ENCODE measurements at places on chromosomes 7 and 10.

- no peak for DNase-seq
These were observed 185.7 kb downstream of the GRID1 start for GRCh38 chr10:86180861-86181260.

- no peak for DNase-seq
These were observed 19.2 kb downstream of the DUSP5 start for GRCh38 chr10:110516815-110517492.

GRCh38 chr7:32155712-32156111 lies 85.5 kb upstream of the PDE1C start:
- DNase-seq, result no peak

DNA sequence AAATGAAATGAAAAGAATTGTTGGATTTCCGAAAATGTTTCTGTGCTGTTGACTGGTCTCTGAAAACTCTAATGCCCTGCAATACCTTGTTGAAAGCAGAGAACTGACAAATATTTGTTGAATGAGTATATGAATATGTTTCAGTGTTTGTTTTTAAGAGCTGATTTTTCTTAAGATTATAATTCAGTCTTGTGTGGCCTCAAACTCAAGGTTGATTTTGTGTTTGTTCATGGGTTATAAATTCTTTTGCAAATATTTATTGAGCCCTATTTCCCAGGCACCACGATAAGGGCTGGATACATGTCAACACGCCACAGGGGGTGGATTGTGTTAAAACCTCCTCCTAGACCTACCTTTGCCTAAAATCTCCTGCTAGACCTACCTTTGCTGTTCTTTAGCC lies 203.9 kb upstream of the PLPP4 start:
- no peak for DNase-seq

GRCh38 chr10:117441361-117441760 lies 66.1 kb upstream of the PDZD8 start:
- no peak for DNase-seq

- no peak for DNase-seq
These were observed 16.1 kb downstream of the LYZL1 start for GRCh38 chr10:29304995-29305335.

DNA sequence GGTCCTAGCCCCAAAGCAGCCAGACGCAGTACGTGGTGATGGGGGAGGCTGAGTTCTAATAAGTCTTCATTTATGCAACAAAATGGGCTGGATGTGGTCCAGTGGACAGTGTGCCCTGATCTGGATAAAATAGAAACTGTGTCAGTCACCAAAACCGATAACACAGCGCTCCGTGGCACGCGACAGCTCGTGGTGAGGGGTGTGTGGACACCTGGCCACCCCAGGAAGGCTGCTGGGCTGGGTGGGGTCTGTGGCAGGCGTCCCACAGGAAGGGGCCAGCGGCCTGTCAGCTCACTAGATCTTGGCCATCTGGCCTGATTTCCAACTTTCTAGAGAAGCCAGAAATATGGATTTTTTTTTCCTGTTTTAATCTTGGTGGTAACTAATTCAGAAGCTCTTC lies 17.0 kb downstream of the FAM20C start:
- no peak for DNase-seq

DNA sequence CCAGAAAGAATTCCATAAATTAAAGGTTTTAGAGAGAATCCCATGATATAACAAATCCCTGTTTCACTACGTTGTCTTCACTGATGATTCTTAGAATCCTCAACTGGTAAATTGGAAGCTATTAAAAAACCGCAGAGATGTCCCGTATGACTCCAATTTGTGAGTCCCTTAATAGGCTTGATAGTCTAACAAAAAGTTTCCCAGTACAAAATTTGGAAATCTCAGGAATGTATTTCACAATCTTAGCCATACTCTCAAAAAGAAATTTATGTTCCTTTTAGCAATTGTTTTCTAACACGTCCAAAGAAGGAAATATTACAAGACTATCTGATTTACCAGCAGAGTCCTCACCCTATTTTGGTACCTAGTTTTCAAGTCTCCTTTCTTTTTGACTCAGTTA lies 2.5 kb downstream of the TES start:
- DNase-seq, result no peak

GRCh38 chr7:45920502-45921380 lies at the start of gene IGFBP3:
Gene IGFBP3, minus strand, starts transcription at chr7:45921272. Its CDS starts 132 bp downstream, at chr7:45921140.
- peak; percentile 84 for DNase-seq

DNA sequence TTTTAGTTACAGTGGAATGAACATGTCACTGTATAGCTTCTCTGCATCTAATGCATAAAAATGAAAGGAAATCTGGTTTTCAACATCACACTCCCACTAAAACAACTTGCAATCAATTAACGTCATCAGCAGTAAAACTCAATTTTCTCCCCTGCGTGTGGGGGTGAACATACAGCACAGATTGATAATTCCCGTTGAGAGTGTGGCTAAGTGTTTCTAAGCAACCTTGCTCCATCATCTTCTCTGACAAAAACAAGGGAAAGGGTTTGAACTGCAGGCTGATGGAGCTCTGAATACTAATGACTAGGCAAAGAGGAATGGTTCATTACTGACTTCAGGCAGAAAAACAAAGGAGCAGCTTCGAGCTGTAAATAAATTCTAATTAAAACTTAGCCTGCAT lies 238.3 kb downstream of the PARD3 start:
- no peak for DNase-seq

DNA sequence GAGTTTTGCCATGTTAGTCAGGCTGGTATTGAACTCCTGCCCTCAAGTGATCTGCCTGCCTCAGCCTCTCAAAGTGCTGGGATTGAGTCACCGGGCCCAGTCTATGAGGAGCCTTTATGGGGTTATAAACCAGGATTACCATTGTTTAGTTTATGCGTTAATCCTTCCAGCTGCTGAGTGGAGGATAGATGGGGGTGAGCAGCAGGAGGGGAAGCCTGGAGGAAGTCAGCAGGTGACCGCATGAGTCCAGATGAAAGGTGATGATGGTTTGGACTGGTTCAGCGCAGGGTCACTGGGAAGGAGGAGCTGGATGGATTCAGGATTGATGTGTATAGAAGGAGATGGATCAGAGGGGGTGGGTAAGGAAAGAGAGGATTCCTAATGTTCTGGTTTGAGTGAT lies 197.1 kb downstream of the ADAM12 start:
- DNase-seq, result no peak

GRCh38 chr10:28127881-28128280 lies 129.0 kb upstream of the ODAD2 start:
- no peak for DNase-seq

DNA sequence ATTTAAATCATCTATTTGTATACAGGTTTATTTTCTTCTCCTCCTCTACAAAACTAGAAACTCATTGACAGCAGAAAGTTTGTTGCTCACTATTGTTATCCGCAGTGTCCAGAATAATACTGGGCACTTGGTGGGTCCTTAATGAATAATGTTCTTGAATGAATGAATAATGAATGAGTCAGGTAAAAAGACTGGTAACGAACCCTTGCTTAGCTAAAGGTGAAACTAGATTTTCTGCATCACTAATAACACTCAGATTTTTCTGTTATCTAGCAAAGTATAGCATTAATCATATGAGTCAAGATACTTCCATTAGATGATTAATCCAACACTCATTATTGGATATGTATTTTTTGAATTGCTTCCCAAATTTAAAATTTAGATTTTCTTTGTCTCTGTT lies 953.2 kb downstream of the SORCS3 start:
- DNase-seq, result no peak

- DNase-seq, result peak; percentile 75
These were observed 29.3 kb upstream of the DDX50 start for GRCh38 chr10:68871731-68872342.

- no peak for DNase-seq
These were observed 85.3 kb downstream of the EGFR start for GRCh38 chr7:55104123-55104522.

- DNase-seq, result no peak
These were observed 27.8 kb downstream of the CAV1 start for GRCh38 chr7:116552602-116553001.

- DNase-seq, result no peak
These were observed 46.0 kb upstream of the CDK1 start for GRCh38 chr10:60732198-60732806.

DNA sequence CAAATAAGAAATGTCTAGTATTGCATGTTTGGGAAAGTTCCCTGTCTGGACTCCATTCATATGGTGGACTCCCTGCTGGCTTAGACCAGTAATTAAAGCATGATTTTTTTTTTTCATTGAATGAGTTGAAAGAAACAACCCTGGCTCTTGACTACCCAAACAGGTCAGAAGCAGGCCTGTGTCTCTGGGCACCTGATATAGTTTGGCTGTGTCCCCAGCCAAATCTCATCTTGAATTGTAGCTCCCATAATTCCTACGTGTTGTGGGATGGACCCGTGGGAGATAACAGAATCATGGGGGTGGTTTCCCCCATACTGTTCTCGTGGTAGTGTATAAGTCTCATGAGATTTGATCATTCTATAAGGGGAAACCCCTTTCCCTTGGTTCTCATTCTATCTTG lies 206.2 kb downstream of the TMEM178B start:
- DNase-seq, result no peak

GRCh38 chr10:31118556-31118955 lies 86.9 kb upstream of the ZNF438 start:
- peak; percentile 16 for DNase-seq

DNA sequence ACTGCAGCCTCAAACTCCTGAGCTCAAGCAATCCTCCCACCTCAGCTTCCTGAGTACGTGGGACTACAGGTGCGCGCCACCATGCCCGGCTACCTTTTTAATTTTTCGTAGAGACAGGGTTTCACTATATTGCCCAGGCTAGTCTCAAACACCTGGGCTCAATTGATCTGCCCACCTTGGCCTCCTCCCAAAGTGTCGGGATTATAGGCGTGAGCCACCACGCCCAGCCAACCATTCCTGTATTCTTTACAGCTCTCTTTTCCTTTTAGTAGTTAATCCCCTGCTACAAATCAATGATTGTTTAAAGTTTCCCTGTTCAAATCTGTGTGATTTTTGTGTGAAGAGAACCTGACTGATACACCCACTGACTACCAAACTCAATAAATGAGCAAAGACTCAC lies 75.4 kb upstream of the SVIL start:
- DNase-seq, result no peak

DNA sequence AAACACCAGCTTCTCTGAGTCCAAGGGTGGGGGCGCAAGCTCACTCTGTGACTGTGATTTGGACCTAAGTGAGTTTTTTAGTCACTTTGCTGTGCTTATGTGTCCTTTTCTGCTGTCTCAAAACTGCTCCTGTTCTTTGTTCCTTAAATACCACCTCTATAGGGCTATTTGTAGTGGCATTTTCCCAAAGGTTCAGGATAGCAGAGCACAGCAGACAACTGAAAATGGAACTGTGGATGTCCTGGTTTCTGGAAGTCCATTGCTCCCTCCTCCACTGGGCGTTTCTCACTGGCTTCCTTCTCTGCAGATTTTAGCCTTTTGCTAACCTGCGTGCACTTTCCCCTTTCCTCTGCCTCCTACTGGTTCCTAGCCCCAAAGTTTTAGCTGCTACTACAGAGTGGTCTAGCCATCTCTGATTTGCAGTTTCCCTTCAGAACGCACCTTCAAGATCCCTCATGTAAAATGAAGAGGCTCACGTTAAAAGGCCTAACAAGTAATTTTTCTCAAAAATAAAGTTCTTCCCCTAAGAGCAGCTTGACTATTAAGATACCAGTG lies 25.6 kb downstream of the BLVRA start:
- no peak for DNase-seq

GRCh38 chr10:132223156-132223590 lies 36.4 kb downstream of the DPYSL4 start:
- DNase-seq, result peak; percentile 89

DNA sequence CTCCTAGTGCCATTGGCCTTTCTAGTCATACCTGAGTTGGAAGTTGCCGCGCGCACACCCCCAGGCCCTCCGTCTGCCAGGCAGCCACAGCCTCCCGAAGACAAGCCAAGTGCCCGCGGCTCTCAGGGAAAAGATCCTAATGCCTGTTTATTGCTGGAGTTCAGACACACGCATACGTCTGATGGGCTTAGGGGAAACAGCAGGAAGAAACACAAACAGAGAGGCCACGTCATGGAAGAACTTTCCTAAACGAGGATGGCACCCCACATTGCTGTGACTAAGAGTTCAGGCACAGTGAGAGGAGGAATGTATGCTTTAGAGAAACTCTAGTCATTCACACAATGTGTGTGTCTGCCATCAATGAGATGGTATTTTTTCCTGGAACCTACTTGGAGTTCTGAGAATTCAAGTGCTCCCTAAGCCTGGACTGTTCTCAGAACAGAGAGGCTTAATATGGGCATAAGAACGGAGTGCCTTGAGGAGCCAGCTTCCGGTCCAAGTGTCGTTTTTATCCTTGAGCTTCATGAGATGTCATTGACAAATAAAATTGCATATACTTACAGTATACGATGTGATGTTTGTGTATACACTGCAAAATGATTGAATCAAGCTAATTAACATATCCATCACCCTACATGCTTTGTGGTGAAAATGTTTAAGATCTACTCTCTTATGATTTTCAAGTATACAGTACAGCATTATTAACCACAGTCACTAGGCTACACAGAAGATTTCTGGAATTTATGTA lies 11.6 kb upstream of the RBP3 start:
- DNase-seq, result no peak

- DNase-seq, result no peak
These were observed 3.0 kb upstream of the HOXA1 start for GRCh38 chr7:27098578-27099451.

- peak; percentile 15 for DNase-seq
These were observed 831 bp downstream of the CCDC7 start for GRCh38 chr10:32446536-32447406.

DNA sequence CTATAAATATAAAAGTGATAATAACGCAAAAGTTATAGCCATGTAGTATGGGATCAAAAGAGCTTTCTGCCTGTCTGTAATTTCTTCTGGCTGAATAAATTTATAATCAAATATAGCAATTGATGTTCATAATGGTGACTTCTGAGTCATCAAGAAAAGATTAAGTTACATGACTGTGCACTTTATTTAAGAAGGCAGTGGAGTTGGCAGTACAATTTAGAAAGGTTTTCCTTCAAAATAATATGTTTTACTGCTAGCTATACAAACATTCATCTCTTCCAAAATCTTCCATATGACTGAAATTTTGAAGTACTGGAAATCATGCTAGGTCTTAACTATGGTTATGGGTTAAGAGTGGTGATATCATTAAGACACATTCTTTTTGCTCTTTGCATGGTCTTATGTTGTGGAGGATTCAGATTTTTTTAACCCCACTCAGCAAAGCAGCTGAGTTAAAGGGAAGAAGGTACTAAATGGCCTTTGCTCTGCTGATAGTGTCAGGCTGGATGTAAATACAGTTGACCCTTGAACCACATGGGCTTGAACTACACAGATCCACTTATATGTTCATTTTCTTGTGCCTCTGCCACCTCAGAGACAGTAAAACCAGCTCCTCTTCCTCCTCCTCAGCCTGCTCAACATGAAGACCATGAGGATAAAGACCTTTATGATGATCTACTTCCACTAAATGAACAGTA lies 323.6 kb downstream of the BBS9 start:
- no peak for DNase-seq

DNA sequence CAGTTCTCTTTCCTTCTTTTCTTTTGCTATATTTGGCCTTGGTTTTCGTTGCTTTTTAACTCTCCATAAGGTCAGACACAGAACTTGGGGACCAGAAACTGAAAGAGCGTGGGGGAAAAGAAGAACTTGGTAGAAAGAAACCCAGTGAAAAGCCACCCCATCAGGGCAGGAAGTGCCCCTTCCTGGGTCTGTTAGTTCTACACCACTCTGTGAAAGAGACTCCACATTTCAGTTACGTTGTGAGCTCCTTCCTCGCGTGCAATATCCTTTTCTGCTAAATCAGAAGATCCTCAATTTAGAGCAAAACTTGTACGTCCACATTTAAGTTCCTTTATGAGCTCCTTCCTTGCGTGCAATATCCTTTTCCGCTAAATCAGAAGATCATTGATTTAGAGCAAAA lies 220.6 kb upstream of the FOXK1 start:
- DNase-seq, result no peak

Data from hepatocyte (in vitro differentiated cells).